ENCODE measurements at places on chromosomes 16 and 17. TPM values are rescaled to one million over a fixed set of nuclear protein-coding genes. Genes with fewer than 3 reads are reported as not detected.

- DNase-seq: no peak
Observed at GRCh38 chr17:31126318-31126717, 31.5 kb downstream of the NF1 start.

GRCh38 chr16:4765511-4766474 is 1.2 kb downstream of the ZNF500 start:
- no peak for DNase-seq

DNA sequence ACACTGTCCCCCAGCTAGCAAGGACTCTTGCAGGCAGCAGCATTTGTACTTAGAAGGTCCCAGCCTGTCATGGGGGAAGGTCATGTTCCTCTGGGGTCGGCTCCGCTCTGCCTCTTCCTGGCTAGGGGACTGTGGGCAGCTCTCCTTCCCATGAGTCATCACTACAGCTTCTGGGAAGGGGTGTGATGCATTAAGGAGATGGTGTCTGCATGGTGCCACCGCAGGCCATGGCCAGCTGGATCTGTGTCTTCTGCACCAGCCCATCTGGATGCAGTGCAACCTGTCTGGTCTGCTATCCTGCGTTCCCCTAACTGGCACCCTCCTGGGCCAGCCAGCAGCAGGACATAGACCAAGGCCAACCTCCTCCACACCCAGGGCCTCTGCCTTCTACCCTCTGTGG is 6.3 kb downstream of the STARD3 start:
- no peak for DNase-seq

- no peak for DNase-seq
Observed at GRCh38 chr17:72152387-72152929, 31.6 kb downstream of the SOX9 start.

DNA sequence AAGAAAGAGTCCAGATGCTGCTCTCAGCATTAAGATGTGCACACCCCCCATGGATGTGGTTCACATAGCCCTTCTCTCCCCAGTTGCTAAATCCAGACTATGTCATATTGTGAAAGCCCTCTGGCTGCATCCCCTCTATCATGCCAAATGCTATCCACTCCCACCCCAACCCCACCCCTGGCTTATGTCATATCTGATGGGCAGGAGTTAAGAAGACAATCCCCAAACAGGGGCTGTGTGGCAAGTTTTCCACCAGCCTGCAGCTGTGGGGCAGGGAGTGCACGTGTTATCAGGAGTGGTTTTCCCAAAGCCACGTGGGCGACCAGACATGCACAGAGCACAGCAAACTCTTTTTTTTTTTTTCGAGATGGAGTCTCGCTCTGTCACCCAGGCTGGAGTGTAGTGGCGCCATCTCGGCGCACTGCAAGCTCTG is 10.0 kb downstream of the FAM117A start:
- no peak for DNase-seq

PRRT2 gene
- total RNA-seq: 0.98 TPM

DNA sequence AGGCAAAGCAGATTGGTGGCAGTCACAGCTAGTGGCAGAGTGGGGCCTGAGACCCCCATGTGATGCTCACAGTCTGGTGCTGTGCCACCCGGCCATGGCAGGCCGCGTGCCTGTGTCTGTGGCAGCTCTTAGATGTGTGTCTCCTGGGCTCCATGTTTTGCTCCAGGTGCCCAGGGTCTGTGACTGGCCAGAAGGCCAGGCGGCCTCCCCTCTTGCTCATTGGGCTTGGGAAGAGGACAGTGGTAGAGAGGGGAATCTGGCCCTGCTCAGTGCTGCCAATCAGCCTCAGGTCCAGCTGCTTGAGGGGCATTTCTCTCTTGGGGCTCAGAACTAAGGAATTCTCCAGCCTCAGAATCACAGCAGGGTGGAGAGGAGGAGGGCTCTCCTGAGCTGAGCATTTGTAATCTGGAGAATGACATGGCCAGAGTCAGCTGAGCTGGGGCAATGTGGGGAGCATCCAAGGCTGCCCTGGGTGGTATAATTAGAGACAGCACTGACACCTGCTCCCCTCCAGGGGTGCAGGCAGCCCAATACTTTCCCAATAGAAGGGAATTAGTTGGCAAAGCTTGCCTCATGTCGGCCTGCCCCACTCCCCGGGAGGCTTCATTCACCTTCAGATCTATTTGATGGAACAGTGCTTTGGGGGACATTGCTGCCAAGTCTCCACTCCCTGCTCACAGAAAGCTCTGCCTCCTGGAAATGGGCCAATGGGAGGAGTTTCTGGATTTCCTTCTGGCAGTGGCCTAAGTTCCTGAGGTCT is 2.7 kb upstream of the LASP1NB start:
- no peak for DNase-seq

DNA sequence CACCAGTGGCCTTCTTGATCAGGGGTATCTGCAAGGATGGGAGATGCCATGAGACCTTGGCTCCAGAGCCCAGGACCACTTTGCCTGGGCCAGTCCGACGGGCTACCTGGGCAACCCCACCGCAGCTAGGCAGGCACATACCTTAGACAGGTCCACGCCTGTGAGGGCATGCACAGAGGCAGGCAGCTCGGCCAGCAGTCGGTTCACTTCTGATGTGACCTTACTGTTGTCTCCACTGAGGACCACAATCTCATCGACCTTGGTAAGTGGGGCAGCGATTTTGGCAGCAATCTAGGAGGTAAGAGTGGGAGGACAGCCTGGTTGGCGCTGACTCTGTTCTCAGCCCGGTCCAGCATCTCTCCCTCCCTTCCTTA is 17.0 kb downstream of the FLOT2 start:
- DNase-seq: no peak

DNA sequence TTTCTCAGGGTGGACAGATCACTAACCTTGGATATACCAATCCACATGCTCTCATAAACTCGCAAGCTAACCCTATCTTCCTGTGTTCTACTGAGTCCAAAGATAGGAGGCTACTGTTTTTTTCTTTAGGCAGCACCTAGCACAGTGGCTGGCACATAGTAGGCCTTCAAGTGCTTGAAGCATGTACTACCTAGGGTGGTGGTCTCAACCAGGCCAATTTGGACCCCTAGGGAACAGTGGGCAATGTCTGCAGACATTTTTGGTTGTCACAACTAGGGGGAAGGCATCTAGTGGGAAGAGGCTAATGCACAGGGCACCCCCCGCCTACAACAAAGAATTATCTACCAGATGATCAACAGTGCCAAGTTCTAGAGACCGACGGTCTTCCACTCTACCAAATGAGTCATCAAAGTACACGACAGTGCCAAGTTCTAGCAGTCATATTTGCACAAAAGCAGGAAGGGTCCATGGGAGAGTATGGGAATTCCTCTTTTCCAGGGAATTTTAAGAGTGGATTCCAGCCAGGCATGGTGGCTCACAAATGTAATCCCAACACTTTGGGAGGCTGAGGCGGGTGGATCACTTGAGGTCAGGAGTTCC is 390.3 kb downstream of the SLC39A11 start:
- DNase-seq: no peak

DNA sequence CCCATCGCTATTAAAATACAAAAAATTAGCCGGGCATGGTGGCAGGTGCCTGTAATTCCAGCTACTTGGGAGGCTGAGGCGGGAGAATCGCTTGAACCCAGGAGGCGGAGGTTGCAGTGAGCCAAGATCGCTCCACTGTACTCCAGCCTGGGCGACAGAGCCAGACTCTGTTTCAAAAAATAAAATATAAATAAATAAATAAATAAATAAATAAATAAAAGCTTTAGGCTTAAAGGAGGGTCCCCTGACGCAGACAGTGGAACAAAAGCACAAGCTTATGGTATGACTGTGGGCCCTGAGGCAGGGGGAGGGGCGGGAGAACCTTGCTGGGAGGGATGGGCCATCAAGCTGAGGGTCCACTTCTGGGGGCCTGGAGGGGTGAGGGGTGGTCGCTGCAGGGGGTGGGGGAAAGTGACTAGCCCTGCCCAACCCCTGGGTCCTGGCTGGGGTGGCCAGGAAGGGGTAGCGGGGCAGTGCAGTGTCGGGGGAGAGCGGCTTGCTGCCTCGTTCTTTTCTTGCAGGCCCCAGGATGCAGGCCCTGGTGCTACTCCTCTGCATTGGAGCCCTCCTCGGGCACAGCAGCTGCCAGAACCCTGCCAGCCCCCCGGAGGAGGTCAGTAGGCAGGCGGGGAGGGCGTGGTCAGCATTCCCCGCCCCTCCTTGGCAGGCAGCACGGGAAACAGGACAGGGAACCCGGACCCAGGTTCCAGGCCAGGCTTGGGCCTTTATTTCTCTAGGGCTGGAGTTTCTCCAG is 4.7 kb downstream of the SERPINF1 start:
- DNase-seq: no peak

DNA sequence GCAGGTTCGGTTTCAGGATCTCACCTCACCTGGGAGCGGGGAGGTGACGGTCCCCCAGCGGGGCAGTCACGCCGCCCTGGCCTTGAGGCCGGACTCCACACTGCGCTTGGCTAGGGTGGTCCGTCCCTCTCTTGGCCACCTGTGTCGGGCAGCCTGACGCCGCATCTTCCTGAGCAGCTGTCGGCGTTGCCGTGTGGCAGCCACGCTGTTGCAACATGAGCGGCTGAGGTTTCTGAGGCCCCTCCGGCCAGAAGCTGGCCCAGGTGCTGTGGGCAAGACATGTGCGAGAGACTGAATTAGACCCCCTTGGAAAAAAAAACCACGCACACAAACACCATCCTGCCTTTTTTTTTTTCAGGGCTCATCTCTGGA is 49.2 kb downstream of the IRF8 start:
- no peak for DNase-seq

- no peak for DNase-seq
Observed at GRCh38 chr17:40369923-40370322, 5.4 kb upstream of the GJD3 start.

VPS9D1 gene
- 13.4 TPM for total RNA-seq

RPGRIP1L gene
- total RNA-seq: 4.8 TPM

GJC1 gene
- 0.79 TPM for total RNA-seq

DNA sequence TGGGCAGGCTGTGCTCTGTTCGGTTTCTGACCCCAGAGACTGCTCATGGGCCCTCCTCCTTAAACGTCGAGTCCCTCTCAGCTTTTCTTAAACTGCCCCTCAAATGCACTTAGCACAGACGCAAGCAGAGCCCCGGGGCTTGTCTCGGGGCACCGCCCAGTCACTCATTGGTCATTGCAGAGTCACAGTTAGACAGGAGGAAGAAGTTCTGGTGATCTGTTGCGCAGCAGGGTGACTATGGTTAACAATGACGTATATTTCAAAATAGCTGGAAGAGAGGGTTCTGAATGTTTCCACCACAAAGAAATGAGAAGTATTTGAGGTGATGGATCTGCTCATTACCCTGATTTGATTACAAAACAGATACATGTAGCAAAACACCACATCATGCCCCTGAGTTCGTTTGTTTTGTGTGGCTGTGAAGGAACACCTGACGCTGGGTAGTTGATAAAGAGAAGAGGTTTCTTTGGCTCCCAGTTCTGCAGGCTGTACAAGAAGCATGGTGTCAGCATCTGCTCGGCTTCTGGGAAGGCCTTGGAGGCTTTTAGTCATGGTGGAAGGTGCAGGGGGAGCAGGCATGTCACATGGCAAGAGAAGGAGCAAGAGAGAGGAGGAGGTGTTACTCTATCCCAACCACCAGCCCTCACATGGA is 387.4 kb downstream of the CPPED1 start:
- DNase-seq: no peak

DNA sequence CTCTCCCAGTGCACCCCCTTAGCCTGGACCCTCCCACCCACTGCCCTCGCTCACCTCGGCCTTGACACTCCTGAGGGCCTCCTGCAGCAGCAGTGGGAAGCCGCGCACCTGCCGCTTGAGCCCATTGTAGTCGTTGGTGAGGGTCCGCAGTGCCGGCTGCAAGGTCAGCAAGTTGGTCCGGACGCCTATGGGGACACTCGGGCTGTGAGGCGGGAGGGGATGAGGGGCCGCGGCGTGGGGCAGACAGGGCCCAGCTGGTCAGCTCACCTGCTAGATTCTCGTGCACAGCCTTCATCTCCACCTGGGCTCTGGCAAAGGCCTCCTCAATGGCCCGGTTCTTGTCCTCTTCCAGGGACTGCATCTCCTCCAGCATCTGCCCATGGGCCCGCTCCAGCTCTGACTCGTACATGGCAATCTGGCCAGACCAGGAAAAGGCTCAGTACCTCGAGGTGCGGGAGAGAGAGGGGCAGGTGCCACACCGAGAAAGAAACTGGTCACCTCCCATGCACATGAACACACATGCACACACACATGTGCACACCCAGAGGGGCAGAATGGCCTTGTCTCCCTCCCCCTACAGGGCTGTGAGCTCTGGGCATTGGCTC is 32.6 kb downstream of the KIFC3 start:
- no peak for DNase-seq

GUCY2D gene
- not detected for total RNA-seq

PRR15L gene
- total RNA-seq: not detected

GRCh38 chr17:2390199-2390836 is 10.5 kb downstream of the MNT start:
- no peak for DNase-seq

ALKBH5 gene
- total RNA-seq: 98.2 TPM

- DNase-seq: no peak
Observed at GRCh38 chr17:65532101-65532890, 29.2 kb downstream of the AXIN2 start.

DNA sequence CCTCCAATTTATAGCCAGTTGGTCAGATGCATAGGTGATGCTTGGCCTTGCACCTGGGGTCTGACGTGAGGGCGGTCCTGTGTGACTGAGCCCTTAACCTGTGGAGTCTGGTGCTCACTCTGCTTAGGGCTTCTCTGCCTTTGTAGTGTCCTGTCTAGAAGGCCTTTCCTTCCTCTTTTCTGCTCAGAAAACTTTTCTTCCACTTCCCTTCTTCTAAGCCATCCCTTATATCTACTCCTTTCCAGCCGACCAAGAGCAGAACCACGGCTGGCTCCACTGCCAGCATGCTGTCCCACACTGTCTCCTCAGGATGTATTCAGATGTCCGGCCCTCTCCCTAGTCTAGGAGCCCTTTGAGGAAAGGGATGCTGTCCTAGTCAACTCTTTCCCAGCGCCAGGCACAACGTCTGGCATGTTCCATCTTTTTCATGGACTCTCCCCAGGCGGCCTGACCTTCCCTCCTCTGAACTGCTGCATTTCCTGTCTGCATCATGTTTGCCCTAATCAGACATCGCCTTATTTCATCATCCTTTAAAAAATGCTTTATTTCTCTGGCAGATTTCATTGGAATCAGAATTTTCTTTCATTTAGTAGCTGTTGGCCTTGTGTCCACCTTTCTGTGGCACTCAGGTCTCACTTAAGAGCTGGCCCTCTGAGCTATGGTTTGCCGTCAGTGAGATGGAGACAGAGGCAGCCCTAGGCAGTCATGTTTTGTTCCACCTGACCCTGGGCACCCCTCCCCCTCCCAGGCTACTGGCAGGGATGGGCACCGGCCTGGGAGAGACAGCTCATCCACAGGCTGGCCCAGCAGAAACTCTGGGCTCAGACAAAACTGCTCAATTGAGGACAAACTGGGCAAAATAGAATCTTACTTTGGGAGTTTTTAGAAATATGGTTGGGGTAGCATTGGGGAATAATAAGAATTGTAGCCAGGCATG is 15.5 kb upstream of the BRCA1 start:
- DNase-seq: no peak

CCDC144A gene
- 6.5 TPM for total RNA-seq

GRCh38 chr16:27118526-27118925 is 51.8 kb downstream of the C16orf82 start:
- DNase-seq: no peak

CCDC154 gene
- 2.7 TPM for total RNA-seq

Measured in activated CD4-positive, alpha-beta T cell treated with anti-CD3 and anti-CD28 coated beads, Interleukin-2, amount 10 ng/mL, durations not matched to agents 7 days and 5 days (primary cell).